ENCODE measurements at places on chromosomes 4 and X.

GRCh38 chr4:155802190-155802959, 43.6 kb downstream of the GUCY1B1 start:
- DNase-seq: no peak

DNA sequence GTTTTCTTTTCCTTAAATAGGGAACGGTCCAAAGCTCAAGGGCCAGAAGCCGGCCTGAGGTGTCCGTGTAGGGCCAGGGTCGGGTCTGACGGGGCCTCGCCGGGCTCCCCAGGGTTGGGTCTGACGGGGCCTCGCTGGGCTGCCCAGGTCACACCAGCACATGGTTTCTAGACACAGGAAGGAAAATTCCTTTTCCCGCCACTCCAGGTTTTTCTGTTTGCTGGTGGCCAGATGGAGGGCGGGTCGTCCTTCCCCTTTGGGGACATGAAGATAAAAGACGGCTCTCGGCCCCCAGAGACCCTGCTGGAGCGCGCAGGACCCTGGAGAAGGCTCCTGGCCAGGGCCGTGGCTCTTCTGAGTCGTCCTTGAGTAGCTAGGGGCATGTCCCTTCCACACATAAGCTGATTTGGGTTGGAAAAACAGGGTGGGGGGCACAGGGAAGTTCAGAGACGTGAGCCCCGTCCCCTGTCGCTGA, 35.1 kb downstream of the PIGG start:
- DNase-seq: no peak

GRCh38 chr4:106062452-106062875, 167.2 kb downstream of the NPNT start:
- DNase-seq: no peak

- no peak for DNase-seq
Measured at GRCh38 chr4:38237139-38237538, 276.9 kb downstream of the PTTG2 start.

- DNase-seq: no peak
Measured at GRCh38 chr4:6196871-6197270, 3.5 kb downstream of the JAKMIP1 start.

GRCh38 chr4:528835-529234, 29.8 kb downstream of the PIGG start:
- DNase-seq: no peak

- no peak for DNase-seq
Measured at GRCh38 chr4:83281307-83281706, 3.3 kb downstream of the COQ2 start.

DNA sequence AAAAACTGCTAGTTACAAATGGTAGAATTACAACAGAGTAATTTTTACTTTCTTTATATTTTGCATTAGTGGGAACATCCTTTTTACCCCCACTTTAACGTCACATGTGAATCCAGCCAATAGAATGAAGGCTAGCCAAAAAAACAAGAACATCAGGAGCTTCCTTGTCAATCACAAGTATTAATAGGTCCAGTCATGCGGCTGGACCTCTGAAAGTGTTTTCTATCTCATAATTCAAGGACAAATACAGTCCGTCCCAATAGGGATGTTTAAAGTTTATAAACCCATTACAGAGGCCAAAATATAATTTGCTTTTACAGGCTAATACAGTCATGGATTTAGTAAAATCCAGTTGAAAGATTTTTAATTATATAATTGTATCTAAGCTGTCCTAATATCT, 110.7 kb downstream of the APBB2 start:
- DNase-seq: no peak

DNA sequence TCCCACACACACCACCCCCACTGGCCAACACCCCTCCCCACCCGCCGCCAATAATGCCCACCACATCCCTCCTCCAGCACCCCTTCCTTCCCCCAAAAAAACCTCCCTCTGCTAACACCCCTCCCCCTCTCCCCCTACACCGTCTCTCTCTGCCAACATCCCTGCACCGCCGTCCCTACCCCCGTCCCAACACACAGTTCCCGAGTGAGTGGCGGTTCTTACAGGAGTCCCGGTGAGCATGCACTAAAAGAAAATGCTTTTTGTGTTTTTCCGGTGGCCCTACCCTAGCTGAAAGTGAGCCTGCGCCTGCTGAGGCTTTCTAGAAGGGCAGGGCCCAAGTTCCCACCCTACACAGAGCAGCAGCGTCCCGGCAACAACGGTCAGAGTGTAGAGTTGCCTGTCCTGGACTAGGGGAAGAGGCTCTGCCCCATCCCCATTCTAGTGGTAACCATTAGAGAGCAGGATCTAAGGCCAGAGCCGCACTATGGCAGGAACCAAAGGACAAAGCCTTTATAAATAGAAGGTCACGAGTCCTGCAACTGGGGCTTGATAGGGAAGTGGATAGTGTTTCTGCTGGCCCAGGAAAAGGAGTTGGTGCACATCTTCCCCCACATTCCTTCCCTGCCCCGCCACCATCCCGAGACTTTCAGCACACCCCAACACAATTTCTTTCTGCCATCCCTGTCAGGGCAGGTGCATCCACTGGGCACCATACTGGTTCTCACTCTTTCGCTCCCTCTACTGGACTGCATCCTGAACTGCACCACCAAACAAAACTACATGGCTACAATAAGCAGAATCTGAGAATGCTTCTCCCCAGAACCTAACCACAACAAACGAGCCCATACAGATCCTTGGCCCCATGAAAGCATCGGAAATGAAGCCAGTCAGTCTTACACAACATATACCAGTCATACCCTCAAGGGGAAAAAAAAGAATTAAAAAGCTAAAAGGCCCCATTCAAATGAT, 78.1 kb upstream of the PAGE3 start:
- no peak for DNase-seq

DNA sequence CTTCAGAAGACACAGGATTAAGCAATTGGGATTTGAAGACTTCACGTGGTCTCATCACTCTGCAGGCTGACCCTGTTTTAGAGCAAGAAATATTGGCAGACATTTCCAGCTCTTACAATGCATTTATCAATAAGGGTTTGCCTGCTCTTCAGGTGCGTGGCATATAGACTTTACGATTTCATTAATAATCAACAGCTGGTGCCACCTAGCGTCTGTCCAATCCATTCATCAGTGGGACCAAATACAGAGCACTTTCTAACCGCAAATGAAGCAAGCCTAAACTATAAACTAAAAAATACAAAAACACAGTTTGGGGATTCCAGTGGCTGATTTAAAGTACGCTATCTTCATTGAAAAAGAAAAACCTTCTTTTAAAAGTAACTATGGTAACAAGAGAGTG, 125.4 kb upstream of the DMD start:
- no peak for DNase-seq

DNA sequence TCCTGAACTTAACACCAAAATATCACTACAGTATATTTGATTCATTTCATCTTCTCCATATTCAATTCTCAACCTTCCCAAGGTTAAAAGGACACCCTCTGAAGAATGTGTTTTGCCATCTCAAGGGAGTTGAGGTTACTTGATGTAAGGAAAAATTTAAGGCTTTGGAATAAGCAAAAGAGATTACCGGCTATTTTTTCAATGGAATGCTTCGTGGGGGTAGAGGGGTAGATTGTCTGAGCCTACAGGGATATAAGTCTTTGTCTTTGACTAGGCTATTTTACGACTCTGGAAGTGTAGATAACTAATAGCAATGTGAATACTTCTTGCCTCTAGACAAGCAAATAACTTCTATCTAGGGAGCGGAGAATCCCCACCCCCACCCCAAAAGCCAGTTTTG, 78.2 kb downstream of the BCOR start:
- DNase-seq: no peak

GRCh38 chrX:121836000-121836399, 788.6 kb downstream of the GLUD2 start:
- DNase-seq: no peak

DNA sequence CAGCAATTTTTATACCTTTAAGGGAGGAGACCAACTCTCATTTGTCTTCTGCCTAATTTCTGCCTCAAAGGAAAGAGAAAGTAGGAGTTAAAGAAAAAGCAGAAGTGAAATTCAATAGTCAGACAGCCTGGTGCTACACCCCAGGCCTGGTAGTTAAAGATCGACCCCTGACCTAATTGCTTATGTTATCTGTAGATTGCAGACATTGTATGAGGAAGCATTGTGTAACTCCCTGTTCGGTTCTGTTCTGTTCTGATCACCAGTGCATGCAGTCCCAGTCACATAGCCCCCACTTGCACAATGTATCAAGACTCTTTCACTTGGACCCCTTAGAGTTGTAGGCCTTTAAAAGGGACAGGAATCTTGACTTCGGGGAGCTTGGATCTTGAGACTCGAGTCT, 335.9 kb upstream of the AR start:
- DNase-seq: no peak

DNA sequence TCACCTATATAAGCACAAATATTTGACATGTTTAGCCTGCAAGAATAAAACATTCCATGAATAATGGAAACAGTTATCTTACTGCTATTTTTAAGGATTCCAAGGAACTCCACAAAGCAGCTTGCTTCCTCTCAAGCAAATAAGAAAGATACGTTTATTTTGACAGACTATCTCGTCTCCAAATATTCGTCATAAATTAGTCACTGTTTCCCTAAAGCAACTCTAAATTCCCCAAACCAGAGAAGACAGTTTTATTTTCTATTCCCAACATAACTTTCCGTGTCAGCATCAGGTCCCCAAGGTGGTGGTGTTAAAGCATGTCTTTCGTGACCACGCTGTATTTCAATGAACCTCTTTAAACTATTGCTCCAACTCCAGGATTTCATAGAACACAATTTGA, 24.3 kb upstream of the DKK2 start:
- DNase-seq: no peak

- no peak for DNase-seq
Measured at GRCh38 chr4:6470502-6471306, 1.7 kb downstream of the PPP2R2C start.

- DNase-seq: no peak
Measured at GRCh38 chr4:130393642-130394041, 1297.7 kb downstream of the C4orf33 start.

GRCh38 chr4:142961866-142962265, 115.8 kb upstream of the INPP4B start:
- no peak for DNase-seq

- no peak for DNase-seq
Measured at GRCh38 chrX:133881893-133882292, 103.5 kb downstream of the GPC3 start.

DNA sequence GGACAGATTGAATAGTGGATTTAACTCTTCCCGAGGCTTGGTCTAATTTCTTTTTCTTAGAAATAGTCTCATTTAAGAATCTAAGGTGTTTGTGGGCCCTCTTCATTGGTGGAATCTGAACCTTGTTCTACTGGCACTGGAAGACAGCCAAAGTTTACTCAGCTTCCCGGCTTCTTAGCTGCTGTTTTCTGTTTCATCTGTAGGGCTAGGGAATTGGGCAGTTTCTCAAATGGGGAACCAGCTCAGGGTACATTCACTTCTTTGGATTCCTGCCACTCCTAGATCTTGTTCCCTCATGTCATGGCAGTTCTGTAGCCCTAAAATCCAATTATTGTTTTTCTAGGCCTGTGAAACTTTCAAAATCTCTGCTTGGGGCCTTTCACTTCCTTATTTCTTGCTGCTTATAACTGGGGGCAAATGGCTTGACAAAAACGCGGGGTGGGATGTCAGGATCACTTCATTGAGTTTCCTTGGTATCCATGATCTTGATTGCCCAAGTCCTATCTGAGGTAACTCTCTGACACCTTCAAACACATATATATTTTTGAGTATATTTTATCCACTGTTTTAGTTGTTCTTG, 985.0 kb downstream of the C4orf33 start:
- no peak for DNase-seq

- DNase-seq: peak; percentile 3
Measured at GRCh38 chrX:118497180-118497818, 1.7 kb downstream of the DOCK11 start.

GRCh38 chr4:28010577-28011240, 1150.1 kb downstream of the STIM2 start:
- DNase-seq: no peak

DNA sequence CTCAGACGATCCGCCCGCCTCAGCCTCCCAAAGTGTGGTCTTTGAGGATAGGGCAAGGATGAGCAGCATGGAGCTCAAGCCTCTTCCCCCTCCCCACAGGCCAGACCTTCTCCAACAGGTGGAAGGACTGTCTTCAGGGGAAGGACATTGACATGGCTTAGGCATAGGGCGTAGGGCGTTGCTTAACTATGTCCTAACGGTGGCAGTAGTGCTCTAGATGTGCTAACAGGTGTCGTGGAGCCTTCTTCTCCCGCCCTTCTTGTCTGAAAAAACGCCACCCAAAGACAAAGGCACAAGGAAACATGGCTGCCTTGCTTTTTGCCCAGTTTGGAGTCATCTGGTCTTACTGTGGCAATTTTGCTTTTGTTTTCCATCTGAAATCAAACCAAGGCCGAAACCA, 219.8 kb downstream of the OR13H1 start:
- no peak for DNase-seq

DNA sequence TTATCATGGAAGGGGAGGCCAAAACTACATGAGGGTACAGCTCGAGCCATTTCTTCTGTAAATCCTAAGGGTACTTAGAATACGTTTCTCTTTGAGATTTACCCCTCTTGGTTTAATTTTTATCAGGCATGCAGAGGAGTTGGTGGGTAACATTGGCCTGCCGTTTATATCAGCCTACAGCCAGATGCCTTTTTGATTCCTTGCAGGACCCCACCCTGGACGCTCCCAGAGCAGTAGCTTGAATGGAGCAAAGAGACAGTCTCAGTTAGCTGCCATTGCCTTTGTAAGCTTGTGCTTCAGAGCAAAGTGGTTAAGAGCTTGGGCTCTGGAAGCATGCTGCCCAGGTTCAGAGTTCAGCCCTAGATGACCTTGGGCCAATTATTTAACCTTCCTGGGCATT, 9.0 kb downstream of the DOCK11 start:
- no peak for DNase-seq

- DNase-seq: no peak
Measured at GRCh38 chrX:48451708-48452107, 18.4 kb downstream of the SLC38A5 start.

- DNase-seq: no peak
Measured at GRCh38 chr4:116598980-116599789, 486.2 kb downstream of the TRAM1L1 start.

- no peak for DNase-seq
Measured at GRCh38 chr4:11821772-11822430, 393.2 kb upstream of the HS3ST1 start.

GRCh38 chrX:12956704-12957534, 18.0 kb upstream of the TMSB4X start:
- peak; percentile 59 for DNase-seq

- DNase-seq: no peak
Measured at GRCh38 chr4:143253166-143253565, 68.4 kb downstream of the USP38 start.

GRCh38 chr4:30868111-30868895, 148.1 kb downstream of the PCDH7 start:
- no peak for DNase-seq

GRCh38 chr4:3871181-3871852, 105.1 kb downstream of the ADRA2C start:
- no peak for DNase-seq

- no peak for DNase-seq
Measured at GRCh38 chr4:76072760-76073159, 1.7 kb upstream of the ART3 start.

DNA sequence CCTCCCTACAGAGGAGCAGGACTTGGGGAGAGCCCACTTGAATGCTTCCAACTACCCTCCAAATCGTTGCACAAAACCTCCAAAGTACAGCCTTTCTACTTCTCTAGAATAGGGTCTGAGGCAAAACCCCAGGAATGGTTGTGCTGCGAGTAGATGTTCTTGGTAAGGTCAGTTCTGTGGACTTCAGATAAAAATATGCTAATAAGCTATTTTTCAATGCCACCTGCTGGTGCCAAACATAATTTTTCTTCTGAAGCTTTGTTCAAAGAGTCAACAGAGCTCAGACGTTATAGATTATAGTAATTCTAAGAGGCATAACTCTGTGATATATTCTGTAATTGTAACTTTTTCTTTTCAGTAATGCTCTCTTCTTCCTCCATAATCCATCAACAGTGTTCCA, 425.7 kb downstream of the GPAT3 start:
- DNase-seq: no peak
